T-helper 9 cell (primary cell): ENCODE measurements at places on chromosomes 1 and 21.

GRCh38 chr1:244011786-244012185, 39.3 kb upstream of the ZBTB18 start:
- DNase-seq: no peak

DNA sequence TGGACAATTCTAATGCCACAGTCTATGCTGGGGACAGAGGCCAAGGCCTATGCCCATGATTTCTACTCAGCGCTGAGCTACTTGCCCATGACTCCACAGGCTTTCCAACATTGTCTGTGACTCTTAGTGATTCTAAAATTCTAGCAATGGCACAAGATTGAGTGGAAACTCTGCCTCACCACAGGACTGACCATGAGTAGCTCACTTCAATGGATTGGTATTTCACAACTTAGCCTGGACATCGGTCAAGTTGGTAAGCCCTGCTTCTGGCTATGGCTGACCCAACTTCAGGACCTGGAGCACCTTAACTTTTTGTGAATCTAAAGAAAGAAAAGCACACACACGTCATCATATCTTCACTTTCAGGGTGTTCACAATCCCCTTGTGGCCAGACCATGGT, 255.1 kb downstream of the SDCCAG8 start:
- no peak for DNase-seq

- DNase-seq: no peak
Measured at GRCh38 chr1:165632491-165632890, 1.5 kb downstream of the MGST3 start.

GRCh38 chr1:180630408-180631193, 1.2 kb upstream of the XPR1 start:
- DNase-seq: no peak

DNA sequence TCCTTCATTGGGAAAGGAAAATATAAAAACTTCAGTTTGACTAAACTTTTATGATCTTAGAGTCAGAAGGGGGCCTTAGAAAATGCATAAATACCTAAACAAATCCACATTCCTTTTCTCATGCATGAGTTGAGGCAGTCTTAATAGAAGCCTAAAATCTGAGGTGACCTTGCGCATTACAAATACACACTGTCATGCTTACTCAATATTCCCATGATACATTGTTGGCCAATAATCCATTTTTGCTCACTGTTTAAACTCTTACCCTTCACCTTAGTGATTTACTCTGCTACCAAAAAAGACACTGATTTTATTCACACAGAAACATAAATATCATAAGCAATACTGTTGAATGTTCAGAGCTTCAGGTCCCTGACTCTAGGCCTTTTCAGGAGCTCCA, 19.1 kb upstream of the TMCO1 start:
- DNase-seq: no peak

DNA sequence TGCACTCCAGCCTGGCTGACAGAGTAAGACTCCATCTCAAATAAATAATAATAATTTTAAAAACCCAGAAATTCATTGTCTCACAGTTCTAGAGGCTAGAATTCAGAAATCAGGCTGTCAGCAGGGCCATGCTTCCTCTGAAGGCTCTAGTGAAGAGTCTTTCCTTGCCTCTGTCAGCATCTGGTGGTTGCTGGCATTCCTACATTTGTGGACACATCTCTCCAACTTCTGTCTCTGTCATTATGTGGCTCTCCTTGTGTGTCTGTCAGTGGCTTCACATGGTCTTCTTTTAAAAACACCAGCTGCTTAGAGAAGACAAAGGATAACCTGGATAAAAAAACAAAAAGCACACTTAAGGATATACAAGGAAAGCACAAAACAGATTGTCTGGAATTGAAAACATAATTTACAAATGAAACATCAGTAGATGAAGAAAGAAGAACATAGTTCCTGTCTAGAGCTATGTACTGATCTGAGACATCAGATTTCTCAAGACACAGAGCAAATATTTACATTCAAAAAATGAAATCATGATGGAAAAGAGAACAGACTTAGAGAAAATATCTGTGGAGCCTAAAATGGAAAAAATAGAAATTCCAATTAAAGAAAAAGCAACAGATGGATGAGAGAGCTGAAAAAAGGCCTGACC, 32.7 kb upstream of the ASB17 start:
- no peak for DNase-seq
